Stimulated activated CD4-positive, alpha-beta T cell treated with anti-CD3 and anti-CD28 coated beads, Interleukin-1b, Interleukin-23, amount 100 ng/mL, for 48 hours (primary cell): ENCODE measurements at places on chromosomes 3 and 15.
A peak's percentile ranks its signal among the peaks of the same experiment; 100 is the strongest.

DNA sequence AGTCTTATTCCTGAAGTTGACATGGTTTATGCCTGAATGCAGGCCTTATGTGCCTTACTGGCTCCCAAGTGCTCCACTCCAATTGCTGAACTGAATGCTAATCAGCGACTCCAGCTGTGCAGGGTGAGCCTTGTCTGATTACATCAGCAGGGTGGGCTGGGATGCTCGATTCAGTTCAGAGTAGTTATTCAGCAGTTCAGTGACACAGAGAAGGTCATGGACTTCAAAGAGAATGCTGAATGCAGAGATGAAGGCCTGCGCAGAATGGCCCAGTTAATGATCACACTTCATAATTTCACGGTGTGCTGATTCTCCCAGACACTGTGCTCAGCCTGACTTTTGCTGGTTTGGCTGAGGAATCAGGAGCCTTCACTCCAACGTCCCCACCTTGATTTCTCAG is 63.6 kb downstream of the CLDN1 start:
- no peak for DNase-seq

DNA sequence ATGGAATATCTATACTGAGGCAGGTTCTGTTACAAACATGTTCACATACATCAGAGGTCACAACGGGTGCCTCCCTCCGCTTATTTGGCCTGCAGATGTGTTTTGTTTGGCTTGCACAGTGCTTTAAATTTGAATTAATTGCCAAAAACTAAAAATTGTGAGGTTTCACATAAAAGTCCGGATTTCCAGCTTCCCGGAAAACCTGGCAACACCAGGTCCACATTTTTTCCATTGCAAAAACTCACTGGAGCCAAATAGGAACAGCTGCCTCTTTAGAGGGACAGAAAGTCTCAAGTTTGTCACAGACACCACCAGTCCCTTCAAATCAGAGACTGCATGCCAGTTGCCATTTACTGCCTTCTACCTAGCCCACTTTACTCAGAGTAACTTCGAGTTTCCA is 205.9 kb upstream of the MDFIC2 start:
- no peak for DNase-seq

- no peak for DNase-seq
These were observed 21.6 kb downstream of the HAPLN3 start for GRCh38 chr15:88873786-88874185.

DNA sequence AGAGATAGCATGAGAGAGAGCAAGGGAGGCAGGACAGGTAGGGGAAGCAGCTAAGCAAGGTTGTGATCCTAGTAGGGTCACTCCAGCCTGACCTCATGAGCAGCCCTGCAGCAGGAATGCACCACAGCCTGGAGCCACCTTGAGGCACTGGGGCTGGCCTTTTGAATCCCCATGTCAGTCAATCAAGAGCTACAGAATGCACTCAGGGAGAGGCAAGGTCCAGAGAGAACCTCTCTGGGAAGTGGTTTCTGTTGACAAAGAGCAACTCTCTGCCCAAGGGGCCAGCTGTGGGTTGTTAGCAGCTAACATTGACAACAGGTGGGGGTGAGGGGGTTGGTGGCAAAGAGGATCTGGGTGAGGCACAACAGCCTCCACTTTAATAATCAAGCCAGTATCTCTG is 54.6 kb downstream of the TRANK1 start:
- DNase-seq = no peak

- DNase-seq = no peak
These were observed 234.1 kb upstream of the FEZF2 start for GRCh38 chr3:62607287-62608029.

DNA sequence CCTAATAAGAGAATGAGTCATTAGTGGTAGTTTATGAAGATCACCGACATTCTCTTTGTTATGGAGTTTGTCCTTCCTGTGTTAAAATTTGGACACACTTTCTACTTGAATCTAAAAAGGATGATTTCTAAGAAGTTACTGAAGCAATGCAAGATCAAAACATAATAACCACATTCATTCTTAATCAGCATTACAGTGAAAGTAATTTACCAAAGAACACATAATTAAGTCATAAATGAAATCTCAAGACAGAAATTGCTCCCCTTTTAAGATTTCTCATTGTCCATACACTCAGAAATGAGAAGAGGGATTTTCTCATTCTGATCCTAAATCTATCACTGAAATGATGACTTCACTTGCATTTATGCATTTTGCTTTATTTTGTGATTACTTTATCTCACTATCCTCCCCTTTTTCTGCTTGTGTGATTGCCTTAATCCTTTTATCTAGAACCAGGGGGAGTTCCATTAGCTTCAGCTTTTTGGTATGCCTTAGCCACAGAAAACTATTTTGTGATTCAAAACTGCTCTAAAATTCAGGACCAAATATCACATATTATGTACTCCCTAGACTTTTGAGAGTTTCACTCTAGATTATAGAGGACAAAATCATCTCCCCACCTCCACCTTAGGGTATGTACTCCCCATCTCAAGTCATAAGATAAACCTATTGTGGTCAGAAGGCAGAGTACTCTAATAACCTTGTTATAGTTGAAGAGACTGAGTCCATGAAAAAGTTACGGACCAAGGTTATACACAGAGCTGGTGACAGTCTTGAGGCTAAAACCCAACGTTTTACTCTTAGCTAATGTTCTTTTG is 817.6 kb upstream of the CFAP20DC start:
- no peak for DNase-seq

DNA sequence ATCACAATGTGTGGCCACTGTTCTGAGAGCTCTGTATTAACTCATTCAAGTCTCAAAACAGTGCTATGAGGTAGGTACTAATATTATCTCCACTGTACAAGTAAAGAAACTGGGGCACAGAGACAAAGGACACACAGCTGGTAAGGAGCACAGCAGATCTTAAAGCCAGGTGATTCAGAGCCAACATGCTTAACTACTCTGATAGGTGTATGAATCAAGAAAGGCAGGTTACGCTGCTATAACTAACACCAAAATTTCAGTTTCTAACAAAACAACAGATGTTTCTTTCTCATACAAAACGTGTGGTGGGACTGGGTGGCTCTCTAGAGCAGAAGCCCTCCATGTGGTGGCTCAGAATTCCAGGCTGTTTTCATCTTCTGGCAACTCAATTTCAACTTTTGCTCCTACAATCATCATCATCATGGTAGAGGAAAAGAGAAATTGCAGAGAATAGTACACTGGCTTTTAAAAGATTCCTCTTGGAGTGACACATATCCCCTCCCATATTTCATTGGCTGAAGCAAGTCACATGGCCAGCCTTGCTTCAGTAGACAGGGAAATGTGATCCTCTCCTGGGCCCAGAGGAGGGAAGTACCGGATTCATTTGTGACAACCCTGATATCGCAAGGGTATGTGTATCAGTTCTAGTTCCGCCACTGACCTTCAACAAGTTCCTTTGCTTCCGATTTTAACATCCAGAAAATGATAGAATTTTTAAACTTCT is 126.2 kb upstream of the PTX3 start:
- no peak for DNase-seq

DNA sequence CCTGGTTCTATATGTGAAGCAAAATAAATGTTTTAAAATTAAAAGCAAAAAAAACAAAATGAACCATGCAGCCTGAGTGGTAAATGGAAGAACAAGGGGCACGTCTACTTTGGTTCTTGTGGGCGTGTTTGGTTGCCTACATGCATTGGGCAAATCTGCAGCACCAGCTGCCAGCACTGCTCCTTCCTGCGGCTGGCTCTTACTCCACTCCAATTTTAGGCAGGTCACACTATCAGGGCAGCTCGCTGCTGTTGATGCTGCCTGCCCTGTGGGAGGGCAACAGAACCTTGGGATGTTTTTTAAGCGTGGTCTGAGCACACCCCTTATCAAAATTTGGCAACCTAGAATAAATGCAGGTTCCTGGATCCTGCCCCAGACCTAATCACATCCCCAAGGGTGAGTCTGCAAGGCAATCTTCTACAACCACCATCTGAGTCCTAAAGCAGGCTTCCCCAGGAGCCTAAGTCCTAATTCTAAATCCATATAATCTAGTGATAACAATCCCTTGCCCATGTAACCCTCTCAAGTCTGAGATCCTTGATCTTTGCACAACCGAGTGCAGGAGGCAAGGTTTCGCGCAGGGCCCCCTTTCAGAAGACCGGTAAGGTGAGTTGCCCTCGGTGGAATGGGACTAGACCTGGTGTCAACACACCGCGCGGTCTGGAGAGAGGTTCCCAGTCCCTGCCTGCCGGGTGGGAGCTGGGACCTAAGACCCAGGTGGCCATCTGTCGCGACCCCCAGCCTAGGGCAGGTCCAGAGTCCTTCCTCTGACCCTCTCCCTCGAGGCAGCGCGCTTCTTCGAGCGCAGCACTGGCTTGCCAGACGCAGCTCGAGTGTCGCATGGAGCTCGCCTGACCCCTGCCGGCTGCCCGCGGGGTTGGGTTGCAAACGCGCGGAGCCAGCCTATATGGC is 15.9 kb downstream of the IVD start:
- peak; percentile 81 for DNase-seq

DNA sequence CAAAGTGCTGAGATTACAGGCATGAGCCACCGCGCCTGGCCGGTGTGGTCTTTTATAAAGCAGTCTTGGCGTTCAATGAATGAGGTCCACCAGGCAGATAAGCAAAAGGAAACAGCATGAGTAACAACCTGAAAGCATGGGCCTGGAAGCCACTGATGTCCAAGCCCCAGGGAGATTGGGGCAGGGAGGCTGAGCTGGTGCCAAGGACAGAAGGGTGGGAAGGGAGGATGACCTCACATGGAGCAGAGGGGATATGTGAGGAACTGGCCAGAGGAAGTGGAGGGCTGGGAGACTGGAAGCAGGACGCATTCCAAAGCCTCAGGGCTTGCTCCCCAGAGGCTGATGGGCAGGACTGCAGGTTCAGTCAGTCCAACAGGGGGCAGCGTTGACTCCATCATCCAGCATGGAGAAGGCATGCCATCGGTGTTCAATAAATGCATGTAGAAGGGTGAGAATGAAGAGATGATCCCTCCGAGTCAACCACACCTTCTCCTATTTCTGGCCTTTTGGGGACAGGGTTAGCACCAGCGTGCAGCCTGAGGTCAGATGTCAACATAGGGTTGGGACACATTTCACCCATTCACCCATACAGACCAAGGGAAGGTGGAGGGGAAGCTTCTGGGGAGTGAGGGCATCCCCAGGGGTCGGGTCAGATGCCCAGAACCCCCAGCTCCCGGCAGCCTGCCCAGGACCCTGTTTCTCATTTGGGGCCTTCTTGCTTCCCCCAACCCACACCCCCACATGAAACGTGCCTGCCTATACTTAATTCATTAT is 14.8 kb downstream of the MYL3 start:
- DNase-seq = peak; percentile 46

- no peak for DNase-seq
These were observed 6.5 kb upstream of the CLDN16 start for GRCh38 chr3:190381441-190381840.

DNA sequence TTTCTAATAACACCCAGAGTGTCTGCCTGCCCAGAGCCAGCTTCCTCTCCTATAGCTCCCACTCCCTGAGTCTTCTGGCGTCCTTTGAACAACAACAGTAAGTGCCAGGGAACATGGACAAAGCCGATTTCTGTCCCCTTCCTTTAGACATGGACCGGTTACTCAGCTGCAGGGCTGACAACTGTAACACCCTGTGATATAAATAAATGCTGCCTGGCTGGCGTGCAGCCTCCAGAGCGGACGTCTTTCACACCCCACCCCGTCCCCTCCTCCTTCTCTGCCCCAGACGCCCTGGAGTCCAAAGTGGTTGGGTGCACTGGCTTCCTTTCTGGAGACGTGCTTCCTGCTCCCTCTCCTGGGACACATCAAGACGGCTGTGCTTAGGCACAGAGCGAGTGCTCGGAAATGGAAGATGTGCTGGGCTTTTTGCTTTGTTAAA is 281.9 kb upstream of the LRRFIP2 start:
- no peak for DNase-seq

DNA sequence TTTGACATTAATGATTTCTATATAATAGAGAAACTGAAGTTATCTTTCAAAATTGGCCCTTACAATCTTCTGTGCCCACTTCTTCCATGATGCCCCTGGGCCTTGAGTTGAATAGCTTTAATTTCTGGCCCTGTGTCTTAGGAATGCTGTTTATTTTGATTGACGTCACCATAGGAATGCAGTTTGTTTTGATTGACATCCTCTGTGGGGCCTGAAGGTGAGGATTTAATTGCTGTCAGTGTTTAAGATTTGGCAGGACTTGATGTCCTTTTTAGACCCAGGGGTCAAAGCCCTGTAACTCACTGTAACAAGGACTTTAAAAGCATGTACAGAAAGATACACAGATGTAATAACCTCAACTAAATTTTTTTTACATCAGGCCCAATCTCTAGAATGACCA is 83.3 kb downstream of the GLDN start:
- no peak for DNase-seq

- no peak for DNase-seq
These were observed 17.3 kb downstream of the HDAC11 start for GRCh38 chr3:13497386-13497785.

DNA sequence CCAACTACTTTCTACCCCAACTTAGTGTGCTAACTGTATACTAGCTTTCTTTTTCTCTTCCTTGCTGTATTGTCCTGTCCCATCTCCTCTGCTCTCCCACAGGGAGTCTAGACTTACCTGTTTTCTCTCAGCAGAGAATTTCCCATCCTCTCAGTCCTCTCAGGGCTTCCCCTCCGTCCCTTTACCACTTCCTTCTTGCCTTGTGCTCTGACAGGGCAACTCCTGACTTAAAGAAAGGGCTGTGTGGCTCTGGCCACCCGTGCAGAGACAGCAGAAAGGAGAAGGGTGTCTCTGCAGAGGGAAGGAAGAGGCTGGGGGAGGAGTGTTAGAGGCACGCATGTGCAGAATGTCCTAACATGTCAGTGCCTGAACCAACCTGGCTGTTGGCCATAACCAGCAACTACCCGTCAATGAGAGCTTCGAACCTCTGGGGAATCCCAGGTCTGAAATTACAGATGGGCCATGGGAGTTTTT is at the start of gene GCSAM:
Gene GCSAM (minus strand): TSS at position 274 of the 474 bp plus-strand sequence. CDS start 128 bp downstream, at position 146.
- DNase-seq = peak; percentile 68

DNA sequence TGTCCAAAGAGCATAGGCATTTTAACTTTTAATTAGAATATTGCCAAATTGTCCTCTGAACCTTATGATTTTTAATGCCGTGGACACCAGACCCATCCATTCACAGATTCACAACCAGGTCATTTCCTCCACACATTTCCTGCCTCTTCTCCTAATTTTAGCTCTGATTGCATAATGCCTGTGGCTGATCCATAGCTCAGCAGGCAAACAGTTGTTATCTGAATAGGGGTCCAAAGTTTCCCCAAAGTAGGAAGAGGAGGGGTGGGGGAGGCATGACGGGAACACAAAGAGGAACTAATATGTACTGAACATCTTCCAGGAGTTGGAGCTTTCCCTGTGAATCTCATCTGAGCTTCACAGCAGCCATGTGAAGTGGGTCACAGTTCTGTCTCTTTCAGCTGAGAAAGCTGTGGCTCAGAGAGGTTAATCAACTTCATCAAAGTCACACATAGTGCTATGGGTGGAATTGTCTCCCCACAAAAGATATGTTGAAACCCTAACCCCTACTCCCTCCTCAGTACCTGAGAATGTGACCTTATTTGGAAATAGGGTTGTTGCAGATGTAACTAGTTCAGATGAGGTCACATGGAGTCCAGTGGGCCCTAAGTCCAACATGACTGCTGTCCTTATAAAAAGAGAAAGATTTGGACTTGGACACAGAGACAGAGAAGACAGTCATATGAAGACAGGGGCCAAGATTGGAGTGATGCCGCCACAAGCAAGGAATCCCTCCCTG is 106.7 kb upstream of the AGBL1 start:
- no peak for DNase-seq

- DNase-seq = no peak
These were observed 25.2 kb downstream of the PLXNB1 start for GRCh38 chr3:48404440-48405342.
